Epithelial cell of prostate (primary cell): ENCODE measurements at places on chromosomes 5 and 9.

- no peak for DNase-seq
These were observed 100.3 kb upstream of the PANK3 start for GRCh38 chr5:168679515-168679920.

DNA sequence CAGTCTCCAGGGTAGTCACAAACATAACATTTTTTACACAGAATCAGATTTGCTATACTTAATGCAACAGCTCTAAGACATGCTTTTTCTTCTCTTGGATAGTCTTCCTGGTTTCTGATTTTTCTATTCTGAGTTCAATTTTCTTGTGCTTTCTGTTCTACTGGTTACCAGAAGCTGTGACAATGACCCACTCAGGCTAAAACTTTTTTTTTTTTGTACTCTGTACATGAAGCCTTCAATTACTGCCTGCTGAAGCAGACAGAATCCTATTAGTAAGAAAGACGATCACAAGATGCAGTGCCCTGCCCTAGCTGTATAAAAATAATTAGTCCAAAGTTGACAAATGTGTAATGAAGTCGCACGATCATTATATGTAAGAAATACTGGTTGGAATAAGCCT is 231.1 kb upstream of the TBCA start:
- no peak for DNase-seq

- DNase-seq: no peak
These were observed 133.2 kb downstream of the MTX3 start for GRCh38 chr5:79857714-79858409.

DNA sequence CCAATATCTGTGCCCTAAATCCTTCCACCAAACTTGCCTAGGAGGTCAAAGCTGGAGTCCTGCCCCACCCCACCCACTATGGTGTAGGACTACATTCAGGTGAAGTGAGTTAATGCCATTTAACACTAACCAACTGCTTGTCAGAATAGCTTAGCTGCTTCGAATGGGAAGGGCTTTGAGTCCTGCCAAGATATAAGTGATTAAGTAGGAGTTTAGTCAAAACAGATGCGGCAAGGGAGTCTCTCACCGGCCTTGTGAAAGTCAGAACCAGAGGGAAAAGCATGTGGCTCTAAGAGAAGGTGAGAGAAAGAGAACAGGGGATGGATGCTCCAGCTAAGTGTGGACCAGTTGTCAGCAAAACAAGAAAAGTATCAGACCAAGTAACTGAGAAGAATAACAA is 132.6 kb downstream of the SPOCK1 start:
- DNase-seq: no peak

DNA sequence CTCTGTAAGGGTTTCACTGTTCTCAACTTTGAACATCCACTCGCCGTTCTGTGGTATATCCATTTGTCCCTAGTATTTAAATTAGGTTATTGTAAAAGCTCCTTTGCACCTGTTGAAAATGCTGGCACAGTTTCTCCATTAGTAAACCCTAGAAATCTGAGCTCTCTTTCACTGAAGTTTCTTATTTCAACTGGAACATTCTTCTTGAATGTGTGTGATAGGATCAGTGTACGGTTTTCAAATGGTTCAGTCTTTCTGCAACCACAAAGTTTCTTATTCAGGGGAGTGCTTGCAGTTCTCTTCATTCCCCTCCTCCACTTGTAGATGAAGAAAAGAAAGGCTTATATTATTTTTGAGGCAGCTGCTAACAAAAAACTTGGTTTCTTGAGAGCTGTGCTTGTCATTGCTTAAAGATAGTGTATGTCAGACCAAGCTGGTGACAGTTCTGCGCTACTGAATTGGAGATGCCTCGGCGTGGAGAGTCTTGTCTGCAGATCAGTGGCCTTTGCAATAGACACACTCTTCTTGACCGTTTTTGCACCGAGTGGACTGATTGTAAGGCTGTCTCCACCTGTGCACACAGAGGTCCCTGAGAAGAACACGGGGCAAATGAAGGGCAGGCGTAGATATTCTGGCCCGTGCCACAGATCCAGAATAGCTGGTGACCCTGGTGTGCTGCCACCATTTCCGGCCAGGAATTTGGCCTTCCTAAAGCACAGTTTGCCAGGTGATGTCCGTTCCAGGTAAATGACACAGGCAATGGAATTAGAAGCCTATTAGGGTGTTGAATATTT is 102.2 kb downstream of the TRIO start:
- DNase-seq: no peak

GRCh38 chr5:59446356-59446755 is 447.2 kb downstream of the PDE4D start:
- no peak for DNase-seq

DNA sequence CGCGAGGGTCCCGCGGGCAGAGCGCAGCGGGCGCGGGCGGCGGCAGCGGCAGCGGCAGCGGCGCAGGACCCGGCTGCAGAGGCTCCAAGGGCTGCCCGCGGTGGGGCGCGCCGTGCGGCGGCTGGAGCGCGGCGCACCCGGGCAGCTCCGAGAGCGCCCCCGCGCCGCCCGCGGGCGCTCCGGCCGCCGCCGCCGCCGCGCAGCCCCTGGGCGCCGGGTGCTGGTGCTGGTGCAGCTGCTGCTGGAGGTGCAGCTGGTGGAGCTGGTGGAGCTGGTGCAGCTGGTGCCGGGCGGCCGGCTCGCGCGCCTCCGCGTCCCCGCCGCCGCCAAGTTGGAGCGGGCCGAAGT is 644 bp downstream of the IER5L start:
- no peak for DNase-seq

- DNase-seq: no peak
These were observed 137.1 kb upstream of the TRIM32 start for GRCh38 chr9:116549786-116550660.

DNA sequence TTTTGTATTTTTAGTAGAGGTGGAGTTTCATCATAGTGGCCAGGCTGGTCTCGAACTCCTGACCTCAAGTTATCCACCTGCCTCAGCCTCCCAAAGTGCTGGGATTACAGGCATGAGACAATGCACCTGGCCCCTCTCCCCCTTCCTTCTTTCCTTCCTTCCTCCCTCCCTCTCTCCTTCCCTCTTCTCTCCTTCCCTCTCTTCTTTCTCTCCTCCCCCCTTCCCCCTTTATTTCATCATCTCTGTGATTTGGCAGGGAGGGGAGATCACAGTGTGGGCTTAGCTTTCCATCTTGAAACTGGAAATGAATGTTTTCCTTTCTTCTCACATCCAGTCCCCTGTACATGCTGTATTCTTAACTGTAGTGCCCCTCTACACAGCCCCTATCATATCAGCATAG is 12.7 kb downstream of the RHOBTB3 start:
- DNase-seq: no peak

GRCh38 chr5:154058055-154059038 is 19.6 kb downstream of the MFAP3 start:
- DNase-seq: no peak

DNA sequence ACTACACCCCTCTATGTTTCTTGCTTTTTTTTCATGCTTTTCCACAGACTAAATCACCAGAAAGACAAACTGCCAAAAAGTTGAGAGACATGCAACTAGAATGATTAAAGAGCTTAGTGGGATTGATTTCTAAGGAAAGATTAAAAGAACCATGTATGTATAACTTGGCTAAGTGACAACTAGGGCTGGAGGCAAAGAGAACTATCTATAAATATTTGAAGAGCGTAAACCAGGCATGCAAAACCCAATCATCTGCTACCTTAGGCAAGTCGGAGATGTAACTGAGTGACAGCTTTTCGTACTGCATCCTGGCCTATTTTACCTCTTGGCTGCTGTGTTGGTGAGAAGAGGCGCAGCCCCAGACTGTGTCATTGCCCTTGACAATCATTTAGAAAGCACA is 121.0 kb upstream of the TLX3 start:
- no peak for DNase-seq

GRCh38 chr5:8413975-8414374 is 545.0 kb downstream of the MTRR start:
- DNase-seq: peak; percentile 18

DNA sequence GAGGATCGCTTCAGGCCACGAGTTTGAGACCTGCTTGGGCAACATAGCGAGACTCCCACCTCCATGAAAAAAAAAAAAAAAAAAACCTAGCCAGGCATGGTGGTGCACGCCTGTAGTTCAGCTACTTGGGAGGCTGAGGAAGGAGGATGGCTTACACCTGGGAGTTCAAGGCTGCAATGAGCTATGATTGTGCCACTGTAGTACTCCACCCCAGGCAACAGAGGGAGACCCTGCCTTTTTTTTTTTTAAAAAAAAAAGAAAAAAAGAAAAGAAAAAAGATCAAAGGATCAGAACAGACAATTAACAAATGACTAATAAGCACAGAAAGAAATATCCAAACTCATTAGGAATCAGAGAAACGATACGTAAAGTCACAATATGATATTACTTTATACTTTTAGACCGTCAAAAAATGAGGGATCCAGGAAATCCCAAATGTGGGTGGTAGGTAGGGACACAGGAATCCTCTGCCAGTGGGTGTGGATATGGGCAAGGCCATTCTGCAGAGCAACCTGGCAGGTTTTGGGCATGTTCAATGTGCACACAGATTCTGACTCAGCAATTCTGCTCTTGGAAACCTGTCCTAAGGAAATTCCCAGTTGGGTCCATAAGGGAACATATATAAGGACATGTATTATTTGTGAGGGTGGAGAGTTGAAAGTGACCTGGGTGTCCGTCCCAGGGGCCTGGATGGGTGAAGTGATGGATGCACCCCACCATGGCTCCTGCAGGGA is 144.7 kb upstream of the TBC1D2 start:
- no peak for DNase-seq

GRCh38 chr9:34651876-34652601 is at the start of gene IL11RA:
IL11RA (plus strand) TSS chr9:34652185; CDS start chr9:34655218, 3,033 bp downstream.
- no peak for DNase-seq

DNA sequence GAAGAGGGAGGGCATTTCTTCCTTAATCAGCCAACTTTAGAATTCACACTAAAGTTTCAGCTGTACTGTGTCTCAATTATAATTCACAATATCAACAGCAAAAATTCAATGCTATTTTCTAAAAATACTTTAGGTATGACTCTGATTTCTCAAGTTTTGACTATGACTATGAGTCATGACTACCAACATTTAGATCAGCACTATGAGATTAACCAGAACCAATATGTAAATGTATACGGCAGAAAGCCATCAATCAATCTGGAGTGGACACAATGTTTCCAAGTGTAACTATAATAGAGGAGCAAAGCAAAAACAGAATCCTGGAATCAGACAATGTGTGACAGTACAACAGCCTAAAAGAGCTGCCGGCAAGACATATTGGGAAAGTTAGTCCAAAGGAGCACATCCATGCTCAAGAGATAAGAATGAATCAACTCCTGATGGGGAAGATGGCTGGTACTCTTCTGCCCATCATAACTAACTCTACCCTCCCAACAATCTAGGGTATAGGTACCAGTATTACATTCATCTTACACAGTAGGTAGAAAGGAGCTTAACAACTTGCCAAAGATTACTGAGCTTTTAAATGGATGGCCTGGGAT is 294.4 kb downstream of the SEMA5A start:
- DNase-seq: no peak

DNA sequence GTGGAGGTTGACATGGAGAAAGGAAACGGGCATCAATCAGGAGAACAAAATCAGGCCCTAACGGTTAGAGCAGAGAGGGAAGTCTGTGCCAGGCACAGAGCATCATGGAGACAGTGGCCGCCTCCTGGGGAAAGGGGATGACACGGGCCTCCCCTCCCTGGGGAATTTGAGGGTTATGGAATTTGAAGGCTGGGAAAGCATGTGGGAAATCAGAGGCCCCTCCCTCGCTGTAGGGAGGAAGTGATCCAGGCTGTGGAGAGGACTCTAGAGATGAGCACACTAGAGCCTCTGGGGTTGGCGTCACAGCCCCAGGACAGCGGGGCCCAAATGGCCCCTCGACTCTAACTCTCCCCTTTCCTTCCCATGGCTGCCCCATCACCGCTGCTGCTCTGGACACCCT is 36.7 kb downstream of the PROP1 start:
- DNase-seq: no peak

DNA sequence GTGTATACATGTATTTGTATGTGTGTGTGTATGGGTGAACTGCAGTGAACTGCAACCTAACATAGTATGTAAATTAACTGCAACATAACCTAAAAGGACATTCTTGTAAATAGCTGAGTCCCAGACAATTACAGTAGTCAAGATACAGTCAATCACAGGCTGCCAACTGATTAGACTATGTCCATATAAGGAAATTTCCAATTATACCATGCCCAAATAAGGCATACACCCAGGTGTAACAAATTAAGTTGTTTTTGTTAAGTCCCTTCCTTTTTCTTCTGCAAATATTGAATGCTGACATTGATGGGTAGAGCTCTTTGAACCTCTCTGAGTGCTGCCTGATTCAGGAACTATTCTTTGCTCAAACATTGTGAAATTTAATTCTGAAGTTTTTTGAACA is 594.6 kb upstream of the FAM174A start:
- no peak for DNase-seq

DNA sequence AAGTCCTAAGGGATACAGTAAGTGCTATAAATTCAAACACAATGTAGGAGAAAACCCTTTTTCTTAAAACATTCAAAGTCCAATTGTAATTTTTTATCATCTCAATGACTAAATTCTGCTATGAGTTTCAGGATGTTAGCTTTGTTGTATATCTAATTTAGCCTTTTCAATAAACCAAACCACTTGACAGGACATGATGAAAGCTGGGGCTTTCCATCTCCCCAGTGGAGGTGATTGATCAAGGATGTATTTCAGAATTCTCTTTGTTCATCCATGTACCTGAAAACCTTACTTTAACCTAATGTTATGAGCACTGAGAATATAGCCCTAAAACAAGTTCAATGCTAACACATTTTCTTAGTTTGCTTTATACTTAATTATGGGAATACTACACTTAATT is 639.0 kb upstream of the ITGA1 start:
- DNase-seq: no peak

DNA sequence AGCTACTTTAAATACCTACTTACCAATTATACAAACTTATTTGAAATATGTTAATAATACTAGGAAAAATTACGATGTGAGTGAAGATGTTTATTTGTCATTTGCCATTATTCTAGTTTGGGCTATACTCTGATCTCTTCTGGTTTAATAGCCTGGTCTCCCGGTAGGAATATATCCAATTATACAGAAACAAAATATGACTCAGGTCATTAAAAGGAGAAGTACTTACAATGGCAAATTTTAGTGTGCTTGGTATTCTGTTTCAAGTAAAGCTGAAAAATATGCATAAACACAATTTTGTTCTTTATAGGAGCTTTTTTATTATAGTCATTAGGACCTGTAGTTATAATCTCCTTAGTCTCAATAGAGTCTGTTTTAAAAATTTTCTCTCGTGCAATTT is 176.8 kb downstream of the SLCO4C1 start:
- no peak for DNase-seq

GRCh38 chr9:113957821-113958341 is 81.8 kb downstream of the ZNF618 start:
- no peak for DNase-seq

- no peak for DNase-seq
These were observed 14.6 kb upstream of the AQP7 start for GRCh38 chr9:33416996-33417395.
